ENCODE measurements at places on chromosomes 3 and 15. TPM values are rescaled to one million over a fixed set of nuclear protein-coding genes. Genes with fewer than 3 reads are reported as not detected.

CTXND1 gene
- not detected for total RNA-seq

EPHB1 gene
- total RNA-seq, result not detected

KIF15 gene
- total RNA-seq, result 25.7 TPM

STARD9 gene
- total RNA-seq, result 6.3 TPM

TGM5 gene
- not detected for total RNA-seq

TJP1 gene
- total RNA-seq, result not detected

Data from activated CD8-positive, alpha-beta memory T cell treated with anti-CD3 and anti-CD28 coated beads for 36 hours (primary cell).